HuH-7 (cell line): ENCODE measurements at places on chromosomes 1 and 21.

DNA sequence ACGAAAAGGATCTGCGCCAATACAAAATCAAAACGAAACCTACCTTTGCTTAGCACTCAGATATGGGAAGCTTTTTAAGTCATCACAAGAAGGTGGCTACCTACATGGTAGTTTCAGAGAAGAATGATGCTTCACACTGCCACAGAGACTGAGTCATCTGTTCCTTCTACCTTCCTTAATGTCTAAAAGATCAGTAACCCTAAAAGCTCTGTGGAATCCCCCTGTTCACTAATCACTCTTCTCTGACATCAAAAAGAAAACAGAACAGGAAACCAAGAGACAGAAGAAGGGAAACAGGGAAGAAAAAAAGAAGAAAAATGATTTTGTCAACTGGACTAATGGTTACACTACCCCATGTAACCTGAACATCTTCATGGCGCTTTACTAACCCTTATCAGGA is 177.2 kb downstream of the SMYD3 start:
- no peak for DNase-seq

DNA sequence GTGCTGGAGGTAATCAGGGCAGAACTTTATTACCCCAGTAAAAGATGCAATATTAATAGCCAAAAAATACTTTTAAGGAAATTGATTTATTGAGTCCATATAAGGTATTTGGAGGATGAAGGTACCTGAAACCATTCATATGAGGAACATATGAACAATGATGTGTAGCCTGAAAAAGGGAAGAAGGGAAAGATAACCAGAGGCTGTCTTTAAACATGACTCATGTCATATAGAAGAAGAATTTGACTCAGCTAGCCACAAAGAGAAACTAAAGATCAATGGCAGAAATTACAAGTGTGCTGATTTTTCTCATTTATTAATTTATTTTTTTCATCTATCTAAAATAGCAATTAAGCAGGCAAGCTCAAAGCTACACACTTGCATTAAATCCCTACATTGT is 136.2 kb upstream of the DUSP10 start:
- DNase-seq: no peak

GRCh38 chr1:201363467-201363866 is 14.0 kb downstream of the TNNT2 start:
- no peak for DNase-seq

- DNase-seq: no peak
Measured at GRCh38 chr21:39315603-39316445, 2.4 kb upstream of the BRWD1 start.

DNA sequence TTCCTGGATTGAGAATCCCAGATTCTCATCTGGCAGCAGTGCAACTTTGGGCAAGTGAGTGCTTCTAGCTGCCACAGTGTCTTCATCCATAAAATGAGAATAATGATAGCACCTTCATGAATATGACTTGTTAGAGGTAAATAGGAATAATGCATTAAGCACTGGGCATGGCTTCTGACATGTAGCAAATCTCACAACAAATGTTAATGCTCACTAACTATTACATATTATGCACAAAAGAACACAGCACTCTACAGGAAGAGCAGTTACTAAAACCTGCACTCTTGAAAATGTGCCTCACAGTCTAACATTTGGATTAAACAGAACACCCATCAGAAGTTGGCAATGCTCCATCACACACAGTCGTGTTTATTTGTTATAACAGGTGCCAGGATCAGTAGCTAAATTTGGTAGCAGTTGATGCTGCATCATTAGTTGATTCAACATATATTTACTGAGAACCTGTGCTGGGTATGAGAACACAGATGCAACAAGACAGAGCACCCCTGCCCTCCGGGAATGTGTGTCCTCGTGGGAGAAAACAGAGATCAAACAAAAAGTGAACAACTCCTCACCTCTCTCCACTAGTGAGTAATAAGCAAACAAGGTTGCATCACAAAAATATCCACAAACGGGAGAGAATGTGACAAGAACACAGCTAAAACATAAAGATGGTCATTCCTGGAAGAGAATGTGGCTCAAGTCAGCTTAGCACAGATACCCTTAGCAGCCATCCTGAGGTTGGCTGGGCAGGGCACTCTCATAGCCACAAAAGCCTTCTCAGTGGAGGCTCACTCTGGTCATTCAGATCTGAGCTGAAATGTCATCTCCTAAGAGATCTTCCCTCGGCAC is 26.2 kb upstream of the LBR start:
- DNase-seq: no peak
